ENCODE measurements at places on chromosomes 2 and 18. TPM values are rescaled to one million over a fixed set of nuclear protein-coding genes. Genes with fewer than 3 reads are reported as not detected.
A peak's percentile ranks its signal among the peaks of the same experiment; 100 is the strongest.

The SLC30A3 gene
- total RNA-seq, result 0.56 TPM

DNA sequence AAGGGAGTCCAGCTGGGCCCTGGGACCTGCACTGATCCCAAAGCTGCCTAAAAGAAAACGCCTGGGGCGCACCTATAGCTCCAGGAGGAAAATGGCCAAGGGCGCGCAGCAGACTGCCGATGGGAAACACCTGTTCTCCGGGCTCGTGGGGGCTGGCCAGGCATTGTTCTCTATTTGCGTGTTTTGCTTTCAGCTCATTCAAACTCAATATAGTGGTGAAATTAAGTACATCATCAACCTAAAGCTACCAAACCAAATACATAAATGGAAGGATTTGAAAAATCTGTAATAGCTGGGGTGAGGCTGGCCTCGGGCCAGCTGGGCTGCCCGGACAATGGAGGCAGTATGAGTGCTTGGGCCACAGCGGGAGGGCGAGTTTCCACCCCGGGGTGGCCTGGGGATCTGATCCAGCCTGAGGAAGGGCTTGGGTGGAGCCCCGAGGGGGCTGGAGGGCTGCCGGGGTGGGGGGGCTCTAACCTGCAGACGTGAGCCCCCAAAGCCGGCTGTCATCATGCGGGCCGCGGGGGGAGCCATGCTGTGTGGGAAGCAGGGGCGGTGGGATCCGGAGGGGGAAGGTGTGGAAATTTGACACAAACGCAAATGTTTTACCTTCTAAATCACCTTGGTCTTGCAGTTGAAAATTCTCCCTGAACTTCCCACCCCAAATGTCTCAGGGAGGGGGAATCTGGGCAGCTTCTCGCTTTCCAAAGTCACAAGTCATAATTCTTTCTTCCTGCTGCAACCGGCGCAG lies 77.6 kb downstream of the ASB1 start:
- no peaks in the 10 kb centered on the region for H3K27me3 ChIP-seq
- DNase-seq, result no peak
- H3K36me3 ChIP-seq, result no peaks in the 10 kb centered on the region
- no peak overlapping the region for H3K4me3 ChIP-seq
- H3K4me1 ChIP-seq, result peaks cover 23% of the 10 kb centered on the region

DNA sequence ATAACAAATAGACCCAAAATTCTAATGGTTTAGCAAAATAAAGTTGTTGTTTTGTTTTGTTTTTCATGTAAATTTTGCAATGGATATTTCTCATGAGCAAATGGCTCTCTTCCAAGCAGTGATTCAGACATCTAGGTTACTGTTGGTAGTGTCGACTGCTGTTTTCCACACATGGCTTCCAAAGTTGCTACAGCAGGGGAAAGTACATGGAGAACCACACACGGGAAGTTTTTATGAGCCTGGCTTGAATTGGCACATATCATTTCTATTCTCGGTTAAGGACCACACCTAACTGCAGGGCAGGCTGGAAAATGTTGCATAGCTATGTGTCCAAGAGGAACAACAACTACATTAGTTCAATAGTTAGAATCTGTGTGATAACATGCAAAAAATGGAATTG lies 262.1 kb downstream of the GALNT13 start:
- H3K27ac ChIP-seq, result no peak overlapping the region
- no peak overlapping the region for H3K4me3 ChIP-seq
- no peaks in the 10 kb centered on the region for H3K4me1 ChIP-seq
- H3K27me3 ChIP-seq, result no peaks in the 10 kb centered on the region
- H3K36me3 ChIP-seq, result no peaks in the 10 kb centered on the region
- no peak for DNase-seq

The RNF125 gene
- total RNA-seq, result 4.4 TPM

The ALK gene
- not detected for total RNA-seq

The TRIB2 gene
- 74.4 TPM for total RNA-seq

The MPP4 gene
- total RNA-seq, result not detected

DNA sequence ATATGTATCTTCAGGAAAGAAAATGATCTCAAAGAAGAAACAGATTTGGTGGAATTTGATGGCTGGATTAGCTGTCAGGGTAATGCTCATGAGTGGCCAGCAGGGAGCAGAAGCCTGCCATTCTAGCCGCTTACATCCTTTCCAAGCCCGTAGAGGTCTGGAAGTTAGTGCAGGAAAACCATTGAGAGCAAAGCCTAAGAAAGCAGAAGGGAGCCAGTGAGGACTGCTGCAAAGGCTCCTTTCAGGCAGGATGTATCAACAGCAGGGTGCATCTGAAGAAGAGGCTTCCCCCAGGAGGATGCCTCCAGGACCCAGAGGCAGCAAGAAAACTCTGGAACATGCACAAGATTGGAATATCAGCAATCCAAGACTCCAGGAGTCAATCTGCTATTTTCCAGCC lies 22.9 kb upstream of the LBH start:
- no peak overlapping the region for H3K4me3 ChIP-seq
- H3K4me1 ChIP-seq, result peaks cover 9% of the 10 kb centered on the region
- H3K27ac ChIP-seq, result no peak overlapping the region
- peak; percentile 85 for DNase-seq
- no peaks in the 10 kb centered on the region for H3K36me3 ChIP-seq

- DNase-seq, result no peak
- H3K27me3 ChIP-seq, result no peaks in the 10 kb centered on the region
- H3K27ac ChIP-seq, result no peak overlapping the region
- H3K4me1 ChIP-seq, result no peaks in the 10 kb centered on the region
- H3K36me3 ChIP-seq, result no peaks in the 10 kb centered on the region
Observed at GRCh38 chr18:52749542-52749941, 409.5 kb downstream of the DCC start.
